Hepatocyte (in vitro differentiated cells): ENCODE measurements at places on chromosomes 11 and 22.

GRCh38 chr22:42696331-42696967 is 24.2 kb downstream of the A4GALT start:
- H3K4me3 ChIP-seq, result no peak overlapping the region
- H3K27me3 ChIP-seq, result no peaks in the 10 kb centered on the region
- no peak overlapping the region for H3K27ac ChIP-seq
- DNase-seq, result no peak

DNA sequence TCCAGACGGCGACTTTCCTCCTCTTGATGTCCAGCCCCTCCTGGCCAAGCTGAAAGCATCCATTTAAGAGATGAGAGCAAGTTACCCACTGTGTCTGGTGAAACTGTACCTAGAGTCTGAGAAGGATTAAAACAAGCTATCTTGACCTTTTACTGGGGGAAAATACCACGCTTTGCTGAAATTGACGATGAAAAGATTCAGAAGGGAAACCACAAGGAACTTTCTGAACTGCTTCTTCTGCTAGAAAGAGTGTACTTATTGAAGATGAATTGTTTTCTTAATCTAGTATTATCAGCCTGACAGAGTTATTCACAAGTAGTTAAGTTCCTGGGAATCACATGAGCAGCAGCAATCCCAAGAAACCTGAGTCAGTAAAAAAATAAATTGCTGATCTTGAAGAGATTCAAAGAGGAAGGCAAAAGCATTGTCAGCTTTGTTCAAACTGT is 13.1 kb upstream of the MS4A6A start:
- no peak for DNase-seq
- H3K4me3 ChIP-seq, result no peak overlapping the region
- H3K4me1 ChIP-seq, result no peaks in the 10 kb centered on the region

- H3K4me1 ChIP-seq, result no peaks in the 10 kb centered on the region
- no peaks in the 10 kb centered on the region for H3K36me3 ChIP-seq
- no peak overlapping the region for H3K4me3 ChIP-seq
- H3K27ac ChIP-seq, result no peak overlapping the region
- H3K27me3 ChIP-seq, result no peaks in the 10 kb centered on the region
These were observed 64.9 kb downstream of the DEPDC5 start for GRCh38 chr22:31818481-31819392.

DNA sequence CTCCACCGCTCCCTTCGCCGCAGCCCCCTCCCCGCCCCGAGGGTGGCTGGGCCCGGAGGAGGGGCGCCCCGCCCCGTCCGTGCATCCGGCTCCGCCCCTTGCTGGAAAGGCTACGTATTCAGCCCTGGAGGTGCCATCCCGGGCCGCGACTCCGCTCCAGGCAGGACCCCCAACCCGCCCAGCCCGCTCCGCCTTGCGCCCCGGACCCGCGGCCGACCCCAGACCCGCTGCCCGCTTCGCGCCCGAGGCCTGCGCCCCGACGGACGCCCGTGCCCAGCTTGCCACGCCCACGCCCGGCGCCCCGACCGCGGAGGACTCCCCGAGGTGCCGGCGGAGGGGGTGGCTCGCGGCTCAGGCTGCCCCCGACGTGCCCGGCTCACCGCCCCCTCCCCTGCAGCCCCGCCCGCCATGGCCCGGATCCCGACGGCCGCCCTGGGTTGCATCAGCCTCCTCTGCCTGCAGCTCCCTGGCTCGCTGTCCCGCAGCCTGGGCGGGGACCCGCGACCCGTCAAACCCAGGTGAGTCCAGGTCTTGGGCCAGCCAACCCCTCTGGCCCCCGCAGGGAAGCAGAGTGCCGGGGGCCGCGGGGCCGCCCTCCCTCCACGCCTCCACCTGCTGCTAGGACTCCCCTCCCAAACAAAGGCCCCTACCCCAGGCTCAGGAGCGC is at the start of gene ADM2:
Gene ADM2 (plus strand): TSS at position 104 of the 667 bp plus-strand sequence. CDS start 305 bp downstream, at position 409.
- H3K27me3 ChIP-seq, result peaks cover 29% of the 10 kb centered on the region
- H3K27ac ChIP-seq, result no peak within 1 kb of the TSS

GRCh38 chr11:4527926-4528325 is 17.1 kb upstream of the OR52M1 start:
- no peaks in the 10 kb centered on the region for H3K4me1 ChIP-seq
- H3K27ac ChIP-seq, result no peak overlapping the region
- DNase-seq, result no peak
- peaks cover 5% of the 10 kb centered on the region for H3K27me3 ChIP-seq

DNA sequence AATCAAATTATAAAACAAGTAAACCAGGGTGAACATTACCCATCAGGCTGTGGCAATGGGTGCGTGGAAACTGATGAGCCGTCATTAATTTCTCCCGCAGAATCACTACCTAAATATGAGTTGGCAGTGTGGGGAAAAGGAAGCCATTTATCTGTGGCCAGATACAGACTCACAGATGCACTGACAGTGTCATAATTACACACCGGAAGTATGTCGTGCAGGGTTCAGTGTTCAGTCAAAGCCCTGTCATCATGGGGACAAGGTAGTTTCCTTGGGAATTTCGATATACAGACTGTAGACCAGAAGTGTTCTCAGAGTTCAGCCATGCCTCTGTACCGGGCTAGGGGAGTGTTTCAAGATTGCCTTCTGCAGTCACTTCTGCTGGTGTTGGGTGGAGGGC is 119.2 kb upstream of the SEZ6L start:
- no peaks in the 10 kb centered on the region for H3K4me1 ChIP-seq
- no peak for DNase-seq
- peaks cover 21% of the 10 kb centered on the region for H3K27me3 ChIP-seq
- no peak overlapping the region for H3K27ac ChIP-seq

DNA sequence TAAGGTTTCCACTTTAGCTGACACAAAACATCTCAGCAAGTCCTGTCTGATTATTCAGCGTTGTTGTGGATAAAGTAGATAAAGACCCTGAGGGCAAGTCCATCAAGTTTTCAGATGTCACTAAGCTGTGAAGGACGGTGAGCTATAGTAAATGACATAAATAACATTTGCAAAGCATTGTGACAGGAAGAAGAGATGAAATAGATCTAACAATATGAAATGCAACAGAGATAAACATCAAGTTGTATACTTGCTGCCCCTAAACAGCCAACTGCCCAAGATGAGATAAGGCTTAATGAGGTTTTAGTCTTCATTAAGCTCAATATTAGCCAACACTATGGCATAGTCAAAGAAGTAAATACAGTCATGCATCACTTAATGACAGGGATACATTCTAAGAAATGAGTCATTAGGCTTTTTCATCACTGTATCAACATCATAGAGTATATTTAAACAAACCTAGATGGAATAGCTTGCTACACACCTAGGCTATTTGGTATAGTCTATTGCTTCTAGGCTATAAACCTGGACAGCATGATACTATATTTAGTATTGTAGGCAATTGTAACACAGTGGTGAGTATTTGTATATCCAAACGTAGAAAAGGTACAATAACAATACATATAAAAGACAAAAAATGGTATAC is 625.1 kb upstream of the ANO5 start:
- H3K4me1 ChIP-seq, result peaks cover 24% of the 10 kb centered on the region
- peak overlapping the region; percentile 73 for H3K27ac ChIP-seq
- H3K36me3 ChIP-seq, result no peaks in the 10 kb centered on the region
- H3K4me3 ChIP-seq, result no peak overlapping the region
- peak; percentile 14 for DNase-seq
- H3K27me3 ChIP-seq, result no peaks in the 10 kb centered on the region

DNA sequence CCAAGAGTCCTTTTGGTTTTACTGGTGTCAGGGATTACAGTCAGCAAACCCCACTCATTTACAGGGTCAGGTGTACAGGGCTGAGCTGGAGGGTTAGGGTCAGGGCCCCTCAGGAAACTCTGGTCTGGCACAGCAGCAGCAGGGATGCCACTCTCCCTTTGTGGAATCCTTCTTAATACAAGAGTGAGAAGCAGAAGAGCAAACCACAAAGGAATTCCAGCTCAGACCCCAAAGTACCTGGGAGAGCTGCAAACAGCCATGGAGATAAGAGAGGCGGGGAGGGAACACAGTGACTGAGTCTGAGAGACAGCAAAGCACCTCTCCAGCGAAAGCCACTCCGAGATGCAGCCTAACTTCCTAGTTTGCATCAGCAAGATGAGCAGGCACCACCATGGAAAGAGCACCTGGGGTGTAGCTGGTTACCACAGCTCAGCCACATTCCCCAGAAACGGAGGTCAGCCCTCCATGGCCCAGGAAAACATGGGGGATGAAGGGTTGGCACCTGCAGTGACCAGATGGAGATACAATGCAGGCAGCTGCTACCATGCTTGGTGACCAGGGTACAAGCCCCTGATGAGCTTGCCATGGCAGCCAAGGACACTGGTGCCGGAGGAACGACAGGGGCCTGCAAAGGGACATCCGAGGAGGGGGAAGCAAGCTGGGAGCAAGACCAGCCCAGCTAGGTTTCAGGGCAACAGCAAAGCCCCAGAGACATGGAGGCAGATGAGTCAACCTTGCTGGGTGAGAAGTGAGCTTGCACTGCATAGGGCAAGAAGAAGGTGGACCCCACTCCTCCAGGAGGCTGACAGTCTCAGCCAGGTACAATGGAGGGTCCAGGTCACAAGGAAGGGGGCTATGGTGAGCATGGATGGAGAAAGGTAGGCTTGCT is 3.9 kb downstream of the BET1L start:
- no peak for DNase-seq
- peaks cover 12% of the 10 kb centered on the region for H3K4me1 ChIP-seq
- H3K27ac ChIP-seq, result no peak overlapping the region

DNA sequence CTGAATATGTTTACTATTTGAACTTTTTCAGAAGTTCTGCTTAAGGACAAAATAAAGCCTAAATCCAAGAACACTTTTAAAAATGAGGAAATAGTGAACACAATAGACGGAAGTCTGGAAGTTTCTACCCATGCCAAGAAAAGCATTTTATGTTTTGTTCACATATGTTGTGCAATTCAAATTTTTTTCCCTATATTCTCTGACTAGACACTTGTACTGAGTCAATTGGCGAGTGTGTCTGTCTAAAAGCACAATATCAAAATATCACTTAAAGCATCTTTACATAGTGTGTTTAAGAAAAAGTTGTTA is 29.2 kb downstream of the INCENP start:
- H3K4me1 ChIP-seq, result no peaks in the 10 kb centered on the region
- H3K36me3 ChIP-seq, result no peaks in the 10 kb centered on the region
- H3K27ac ChIP-seq, result no peak overlapping the region
- H3K4me3 ChIP-seq, result no peak overlapping the region

DNA sequence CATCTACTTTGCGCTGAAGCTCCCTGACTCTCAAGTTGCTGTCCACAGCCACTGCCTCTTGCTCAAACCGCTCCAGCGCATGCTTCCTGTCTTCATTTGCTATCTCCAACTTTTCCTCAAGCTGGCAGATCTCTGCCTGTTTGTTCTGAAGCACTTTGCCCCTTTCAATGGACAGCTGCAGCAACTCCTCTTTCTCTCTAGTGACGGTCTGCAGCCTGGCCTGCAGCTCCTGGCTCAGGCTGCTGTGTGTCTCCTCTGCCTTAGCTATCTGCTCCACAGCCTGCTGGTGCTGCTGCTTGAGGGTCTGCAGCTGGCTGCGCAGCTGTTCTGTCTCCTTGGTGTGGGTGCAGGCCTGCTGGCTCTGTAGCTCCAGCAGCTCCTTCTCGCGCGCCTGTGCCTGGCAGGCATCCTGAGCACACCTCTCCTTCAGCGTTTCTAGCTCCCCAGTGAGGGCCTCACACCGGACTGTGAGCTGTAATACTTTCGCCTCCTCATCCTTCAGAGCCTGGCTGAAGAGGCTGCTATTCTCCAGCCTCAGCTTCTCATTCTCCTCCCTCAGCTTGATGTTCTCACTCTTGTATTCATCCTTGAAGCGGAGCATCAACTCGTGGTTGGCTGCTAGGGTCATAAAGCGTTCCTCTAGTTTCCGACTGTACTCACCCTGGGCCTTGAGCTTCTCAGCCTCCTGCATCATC is 723 bp downstream of the CCDC89 start:
- peak overlapping the region; percentile 26 for H3K27ac ChIP-seq
- H3K4me1 ChIP-seq, result no peaks in the 10 kb centered on the region
- no peaks in the 10 kb centered on the region for H3K36me3 ChIP-seq
- H3K4me3 ChIP-seq, result no peak overlapping the region

- no peak for DNase-seq
- H3K4me3 ChIP-seq, result no peak overlapping the region
- H3K27me3 ChIP-seq, result no peaks in the 10 kb centered on the region
- H3K36me3 ChIP-seq, result no peaks in the 10 kb centered on the region
- no peaks in the 10 kb centered on the region for H3K4me1 ChIP-seq
- H3K27ac ChIP-seq, result no peak overlapping the region
These were observed 61.7 kb downstream of the CSNK2A3 start for GRCh38 chr11:11291041-11292015.

DNA sequence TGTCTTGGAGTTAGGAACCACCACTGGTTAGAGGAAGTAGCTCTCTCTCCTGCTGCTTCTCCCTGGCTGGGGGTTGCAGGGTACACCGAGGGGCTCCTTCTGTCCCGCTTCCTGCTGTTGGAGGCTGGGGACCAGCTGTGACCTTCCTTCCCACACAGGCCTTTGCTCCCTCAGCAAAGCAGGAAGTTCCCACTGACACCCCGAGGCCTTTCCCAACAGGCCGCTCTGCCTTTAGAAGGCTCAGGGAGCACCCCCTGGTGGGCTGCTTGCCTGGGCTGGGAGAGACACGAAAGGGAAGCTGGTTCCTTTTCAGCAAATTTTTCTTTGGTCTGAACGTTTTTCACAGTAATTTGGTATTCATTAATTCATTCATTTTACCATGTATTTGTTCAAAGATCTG is 527.9 kb upstream of the B3GAT1 start:
- no peak overlapping the region for H3K4me3 ChIP-seq
- H3K27me3 ChIP-seq, result no peaks in the 10 kb centered on the region
- H3K27ac ChIP-seq, result no peak overlapping the region
- H3K36me3 ChIP-seq, result no peaks in the 10 kb centered on the region
- no peaks in the 10 kb centered on the region for H3K4me1 ChIP-seq

DNA sequence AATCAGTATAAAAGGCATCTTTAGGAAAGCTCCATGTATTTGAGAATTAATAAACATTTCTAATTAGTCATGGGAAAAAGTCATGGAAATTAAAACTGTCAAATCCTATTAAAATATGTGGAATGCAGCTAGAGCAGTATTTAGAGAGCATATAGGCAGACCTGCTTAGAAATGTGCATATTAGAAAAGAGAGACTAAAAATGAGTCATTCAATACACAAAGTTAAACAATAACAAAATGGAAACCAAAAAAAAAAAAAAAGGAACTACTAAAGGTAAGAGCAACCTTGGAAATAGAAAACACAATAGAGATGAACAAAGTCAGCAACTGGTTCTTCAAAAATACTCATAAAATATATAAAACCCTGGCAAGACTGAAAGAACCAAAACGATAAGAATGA is 59.7 kb upstream of the RASSF10 start:
- DNase-seq, result no peak
- H3K4me3 ChIP-seq, result no peak overlapping the region
- H3K27me3 ChIP-seq, result no peaks in the 10 kb centered on the region

- DNase-seq, result peak; percentile 78
- no peak overlapping the region for H3K4me3 ChIP-seq
- no peaks in the 10 kb centered on the region for H3K27me3 ChIP-seq
- no peak overlapping the region for H3K27ac ChIP-seq
- no peaks in the 10 kb centered on the region for H3K36me3 ChIP-seq
- no peaks in the 10 kb centered on the region for H3K4me1 ChIP-seq
These were observed 9.1 kb upstream of the OR10D3 start for GRCh38 chr11:124174001-124174583.
